ENCODE measurements at places on chromosomes 1 and 21.
A peak's percentile ranks its signal among the peaks of the same experiment; 100 is the strongest.

GRCh38 chr1:117695796-117696490 lies 90.1 kb downstream of the TENT5C start:
- no peak for DNase-seq

GRCh38 chr1:103424650-103425049 lies 100.8 kb upstream of the RNPC3 start:
- no peak for DNase-seq

GRCh38 chr21:15439726-15440125 lies 290.1 kb upstream of the USP25 start:
- DNase-seq: no peak

- DNase-seq: no peak
These were observed 47.7 kb downstream of the ZNHIT6 start for GRCh38 chr1:85660541-85660940.

GRCh38 chr1:29355375-29355774 lies 119.1 kb downstream of the PTPRU start:
- DNase-seq: no peak

- no peak for DNase-seq
These were observed 402.1 kb upstream of the B3GALT2 start for GRCh38 chr1:193588311-193589082.

GRCh38 chr1:46466477-46467182 lies 23.0 kb upstream of the DMBX1 start:
- DNase-seq: no peak

- DNase-seq: no peak
These were observed 25.8 kb downstream of the EPHA2 start for GRCh38 chr1:16129921-16130543.

GRCh38 chr1:55690366-55690765 lies 475.2 kb upstream of the USP24 start:
- DNase-seq: no peak

GRCh38 chr1:200990114-200990513 lies 33.4 kb downstream of the KIF21B start:
- DNase-seq: no peak

DNA sequence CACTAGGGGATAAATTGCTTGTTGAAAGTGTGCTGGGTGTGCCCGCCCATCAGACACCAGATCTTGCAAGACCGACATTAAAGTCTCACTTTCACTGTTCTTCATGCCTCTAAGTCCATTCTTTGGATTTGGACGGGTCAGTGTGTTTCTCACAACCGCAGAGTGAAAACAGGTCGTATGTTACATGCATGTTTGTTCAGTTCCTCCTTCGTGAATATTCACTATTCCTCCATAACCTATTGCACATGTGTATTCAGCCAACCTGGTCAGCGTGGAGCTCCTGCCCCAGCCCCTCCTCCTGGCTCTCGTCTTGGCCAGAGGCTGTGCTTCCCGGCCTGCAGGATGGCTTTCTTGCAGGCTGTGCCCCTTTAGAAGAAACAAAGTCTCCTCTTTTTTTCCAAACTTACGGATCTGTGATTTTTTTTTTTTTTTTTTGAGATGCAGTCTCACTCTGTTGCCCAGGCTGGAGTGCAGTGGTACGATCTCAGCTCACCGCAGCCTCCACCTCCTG lies 2.2 kb upstream of the KRTAP10-6 start:
- DNase-seq: no peak

DNA sequence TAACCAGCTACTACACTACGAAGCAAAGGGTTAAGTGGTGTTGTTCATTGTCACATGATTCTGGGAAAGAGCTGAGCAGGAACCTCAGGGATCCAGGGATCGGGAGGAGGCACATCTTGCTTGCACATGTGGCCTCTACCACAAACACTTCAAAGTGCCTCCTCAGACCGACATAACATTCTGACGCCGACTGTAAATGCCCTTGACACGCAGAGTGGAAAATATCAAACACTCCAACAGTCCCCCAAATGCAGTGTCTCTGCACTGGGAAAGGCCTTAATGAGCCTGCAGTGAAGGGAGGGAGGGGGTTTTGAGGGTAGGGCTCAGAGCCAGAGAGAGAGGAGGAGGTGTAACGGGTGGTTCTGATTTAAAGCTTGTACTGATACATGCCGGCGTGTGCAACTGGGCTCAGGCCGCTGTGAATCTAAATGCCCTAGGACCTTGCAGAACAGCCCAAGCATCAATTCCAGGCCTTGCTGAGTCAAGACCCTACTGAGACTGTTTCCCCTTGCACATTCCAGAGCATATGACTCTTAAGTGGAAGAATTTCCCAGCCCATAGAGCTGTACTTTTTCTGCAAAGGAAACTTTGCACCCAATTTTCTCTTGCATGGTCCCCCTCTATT lies 163.7 kb downstream of the NTMT2 start:
- DNase-seq: no peak

- DNase-seq: no peak
These were observed 12.8 kb downstream of the TRAPPC10 start for GRCh38 chr21:44024887-44025353.

DNA sequence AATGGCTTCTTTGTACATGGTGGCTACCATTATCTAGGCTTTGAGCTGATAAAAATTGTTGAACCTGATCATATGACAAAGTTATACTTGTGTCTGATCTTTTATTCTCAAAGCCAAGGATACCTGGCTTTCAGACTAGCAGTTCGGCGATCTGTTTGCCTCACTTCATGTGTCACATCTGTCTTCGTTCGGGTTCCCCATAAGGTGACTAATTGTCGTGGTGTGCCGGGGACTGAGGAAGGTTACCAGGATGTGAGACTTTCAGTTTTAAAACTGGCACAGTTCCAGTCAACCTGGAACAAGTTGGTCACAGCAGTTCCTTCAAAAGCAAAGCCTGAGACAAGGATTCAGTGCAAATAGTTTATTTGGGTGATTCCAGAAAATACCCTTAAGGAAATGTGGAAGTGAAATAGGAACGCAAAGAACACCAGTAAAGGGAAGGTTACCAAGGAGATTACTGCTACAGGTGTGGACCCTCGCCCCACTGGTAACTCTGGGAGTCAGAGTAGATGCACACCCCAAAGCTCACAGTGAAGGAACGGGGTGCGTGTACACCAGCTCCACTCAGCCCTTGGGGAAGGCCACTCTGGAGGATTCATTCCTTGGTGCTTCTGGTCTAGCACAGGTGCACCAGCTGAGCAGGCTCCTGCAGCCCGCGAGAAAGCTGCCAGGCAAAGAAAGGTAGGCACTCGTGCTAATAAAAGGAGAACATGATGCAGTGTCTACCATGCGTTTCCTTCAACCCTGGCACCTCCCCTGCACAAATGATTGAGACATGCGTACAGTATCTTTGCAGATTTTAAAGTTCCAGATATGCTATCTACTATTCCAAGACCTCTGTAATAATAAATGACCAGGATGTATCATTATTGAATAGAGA lies 69.0 kb downstream of the VWA5B1 start:
- DNase-seq: no peak

DNA sequence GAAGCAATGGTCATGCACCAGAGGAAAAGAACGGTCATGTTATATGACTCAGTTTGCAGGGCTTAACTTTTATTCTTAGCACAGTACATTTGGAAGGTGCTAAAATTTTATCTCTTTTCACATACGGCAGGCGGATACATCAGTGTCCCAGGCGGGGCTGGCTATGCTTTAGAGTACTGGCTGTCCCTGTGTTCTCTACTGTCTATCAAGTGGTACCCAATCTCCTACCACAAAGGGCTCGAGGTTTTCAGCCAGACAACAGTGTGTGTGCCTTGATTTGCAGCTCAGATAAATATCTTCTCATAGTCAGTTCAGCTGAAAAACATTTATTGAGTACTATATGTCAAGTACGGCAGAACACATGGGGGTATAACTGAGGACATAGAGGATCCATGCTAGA lies 65.3 kb downstream of the URB2 start:
- no peak for DNase-seq

GRCh38 chr1:31593136-31593665 lies 16.9 kb downstream of the TINAGL1 start:
- no peak for DNase-seq

DNA sequence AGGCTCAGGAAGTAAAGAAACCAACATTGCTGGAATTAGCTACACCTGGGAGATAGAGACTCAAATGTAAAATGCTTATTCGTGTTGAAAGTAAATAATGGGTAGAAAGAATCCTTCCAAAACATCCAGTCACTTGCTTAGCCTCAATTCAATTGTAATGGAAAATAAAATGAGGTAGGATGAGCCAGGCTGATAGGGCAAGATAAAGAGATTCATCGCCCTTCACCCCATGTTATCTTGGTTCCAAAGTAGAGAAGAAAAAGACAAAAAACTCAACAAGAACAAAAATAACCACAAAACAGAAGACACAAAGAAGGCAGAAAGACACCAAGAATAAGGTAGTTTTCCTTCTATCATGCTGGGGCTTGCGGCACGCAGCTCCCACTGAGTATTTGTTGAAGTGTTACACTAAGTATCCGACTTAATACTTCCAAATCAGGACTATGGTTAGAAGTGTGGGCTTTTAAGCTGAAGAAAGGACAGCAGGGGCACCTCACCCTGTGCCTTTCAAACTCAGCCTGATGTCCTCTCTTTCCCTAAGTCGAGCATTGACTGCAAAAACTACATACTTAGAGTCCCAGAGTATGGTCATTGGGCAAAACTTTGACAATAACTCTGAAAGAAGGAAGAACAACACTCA lies 202.1 kb downstream of the VAV3 start:
- DNase-seq: no peak

- peak; percentile 12 for DNase-seq
These were observed 87.2 kb downstream of the MRPL37 start for GRCh38 chr1:54287176-54287650.

DNA sequence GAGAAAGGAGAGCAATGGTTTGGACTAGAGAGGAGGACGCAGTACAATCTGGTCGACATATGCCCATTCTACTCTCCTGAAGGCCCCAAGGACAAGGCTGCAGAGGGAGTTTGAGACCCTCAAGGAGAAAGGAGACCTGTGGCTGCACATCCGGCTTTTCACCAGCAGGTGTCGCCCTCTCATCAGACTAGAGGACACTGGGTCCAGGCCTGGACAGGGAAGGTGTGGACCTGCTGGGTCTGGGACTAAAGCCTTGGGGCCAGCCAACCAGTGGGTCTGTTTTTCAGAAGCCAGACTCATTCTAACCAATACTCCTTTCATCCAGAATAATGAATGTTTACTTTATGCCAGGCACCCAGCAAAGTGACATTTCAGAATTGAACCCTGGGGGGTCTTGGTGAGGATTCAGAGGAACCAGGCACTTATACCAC lies 5.0 kb downstream of the SRARP start:
- DNase-seq: peak; percentile 52

- DNase-seq: no peak
These were observed 118.5 kb upstream of the C1orf174 start for GRCh38 chr1:4018466-4019146.

DNA sequence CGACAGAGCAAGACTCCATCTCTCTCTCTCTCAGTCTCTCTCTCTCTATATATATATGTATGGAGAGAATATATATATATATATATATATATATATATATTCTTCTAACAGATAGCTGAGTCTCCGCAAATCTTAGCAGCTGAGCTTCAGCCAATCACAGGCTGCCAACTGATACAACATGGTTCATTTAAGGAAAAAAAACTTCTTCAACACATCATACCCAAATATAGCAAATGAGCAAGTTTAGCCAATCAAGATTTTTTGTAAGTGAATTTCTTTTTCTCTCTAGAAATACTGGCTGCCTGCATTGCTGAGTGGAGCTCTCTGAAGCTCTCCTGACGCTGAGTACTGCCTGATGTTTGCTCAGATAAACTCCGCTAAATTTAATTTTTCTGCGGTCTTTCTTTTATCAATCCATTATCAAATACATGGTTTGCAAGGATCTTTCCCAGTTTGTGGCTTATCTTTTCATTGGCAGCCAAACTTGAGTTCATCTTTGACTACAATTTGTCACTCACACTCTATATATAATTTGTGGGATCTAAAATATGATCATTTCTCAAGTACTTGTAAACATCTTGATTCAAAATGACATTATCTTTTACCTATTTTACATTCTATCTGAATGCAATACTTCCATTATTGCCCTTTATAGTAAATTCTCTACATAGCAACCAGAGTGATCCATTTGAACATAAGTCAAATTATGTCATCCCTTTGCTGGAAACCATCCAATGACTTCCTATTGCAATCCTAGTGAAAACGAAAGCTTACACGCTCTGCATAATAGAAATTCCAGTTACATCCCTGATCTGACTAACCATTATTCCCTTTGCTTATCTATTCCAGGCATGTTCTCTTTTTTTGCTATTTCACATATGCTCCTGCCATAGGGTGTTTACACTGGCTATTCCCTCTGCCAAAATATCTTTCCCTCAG lies 2131.7 kb downstream of the MRPL39 start:
- no peak for DNase-seq

- DNase-seq: no peak
These were observed 15.8 kb downstream of the PLA2G2A start for GRCh38 chr1:19963636-19964035.

DNA sequence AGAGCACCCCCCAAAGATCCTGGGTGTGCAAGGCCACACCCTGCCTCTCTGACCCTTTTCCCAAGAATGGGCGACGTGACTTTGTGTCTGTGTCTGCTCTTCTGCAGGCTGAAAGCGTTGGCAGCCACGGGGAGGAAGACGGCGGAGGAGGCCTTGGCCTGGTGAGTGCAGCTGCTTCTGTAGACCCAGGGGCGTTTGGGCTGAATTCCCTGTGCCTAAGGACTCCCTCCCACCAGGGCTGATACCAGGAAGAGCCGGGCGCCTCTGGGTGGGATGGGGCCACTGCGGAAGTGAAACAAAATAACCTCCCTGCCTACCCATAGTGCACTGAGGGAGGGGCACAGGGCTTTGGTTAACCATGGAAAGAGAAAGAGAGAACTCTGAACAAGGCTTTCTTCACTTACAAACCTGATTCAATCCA lies 2.5 kb downstream of the UBASH3A start:
- no peak for DNase-seq

- DNase-seq: no peak
These were observed 16.9 kb downstream of the HSD3B2 start for GRCh38 chr1:119431836-119432235.

DNA sequence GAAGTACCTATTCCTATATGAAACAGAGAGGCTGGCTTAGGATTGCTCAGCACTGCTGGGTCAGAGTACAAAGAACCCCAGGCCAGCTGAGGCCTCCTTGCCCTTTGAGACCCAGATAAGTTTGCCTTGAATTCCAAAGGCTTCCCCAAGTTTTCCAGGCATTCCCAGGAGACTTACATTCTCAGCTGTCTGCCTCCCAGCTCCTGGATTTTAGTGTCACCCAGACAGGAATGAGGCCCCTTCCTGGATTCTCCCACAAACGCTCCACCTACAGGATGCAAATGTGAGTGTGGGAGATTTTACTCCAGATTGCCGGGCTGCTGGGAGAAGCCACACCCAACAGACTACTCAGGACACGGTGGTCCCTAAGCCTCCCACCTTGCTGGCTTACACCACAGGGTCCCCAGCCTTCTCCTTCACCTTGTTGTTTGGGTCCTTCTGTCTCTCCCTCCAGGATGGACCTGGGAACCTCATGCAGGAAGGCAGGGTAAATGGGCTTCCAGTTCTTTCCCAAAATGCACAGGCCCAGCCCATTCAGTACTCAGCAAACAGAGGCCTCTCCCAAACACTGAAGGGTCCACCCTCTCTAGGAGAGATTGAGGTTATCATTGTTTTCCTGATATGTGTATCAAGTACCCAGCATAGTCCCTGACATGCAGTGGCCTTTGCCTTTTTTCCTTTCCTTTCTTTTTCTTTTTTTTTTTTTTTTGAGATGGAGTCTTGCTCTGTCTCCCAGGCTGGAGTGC lies 10.6 kb downstream of the RHBG start:
- DNase-seq: no peak

GRCh38 chr1:50684185-50684584 lies 260.9 kb upstream of the DMRTA2 start:
- DNase-seq: no peak

Measured in stimulated activated CD8-positive, alpha-beta memory T cell treated with anti-CD3 and anti-CD28 coated beads, Interleukin-7, amount 100 ng/mL, for 1 hour (primary cell).